Dorsolateral prefrontal cortex (tissue), 122 donors: ENCODE measurements at places on chromosomes 4 and X.

- DNase-seq, result no peak
Measured at GRCh38 chr4:44319129-44319528, 129.5 kb downstream of the KCTD8 start.

- DNase-seq, result no peak
Measured at GRCh38 chr4:101306225-101306624, 41.1 kb downstream of the PPP3CA start.

GRCh38 chrX:87626996-87627395 lies 109.4 kb downstream of the KLHL4 start:
- no peak for DNase-seq

DNA sequence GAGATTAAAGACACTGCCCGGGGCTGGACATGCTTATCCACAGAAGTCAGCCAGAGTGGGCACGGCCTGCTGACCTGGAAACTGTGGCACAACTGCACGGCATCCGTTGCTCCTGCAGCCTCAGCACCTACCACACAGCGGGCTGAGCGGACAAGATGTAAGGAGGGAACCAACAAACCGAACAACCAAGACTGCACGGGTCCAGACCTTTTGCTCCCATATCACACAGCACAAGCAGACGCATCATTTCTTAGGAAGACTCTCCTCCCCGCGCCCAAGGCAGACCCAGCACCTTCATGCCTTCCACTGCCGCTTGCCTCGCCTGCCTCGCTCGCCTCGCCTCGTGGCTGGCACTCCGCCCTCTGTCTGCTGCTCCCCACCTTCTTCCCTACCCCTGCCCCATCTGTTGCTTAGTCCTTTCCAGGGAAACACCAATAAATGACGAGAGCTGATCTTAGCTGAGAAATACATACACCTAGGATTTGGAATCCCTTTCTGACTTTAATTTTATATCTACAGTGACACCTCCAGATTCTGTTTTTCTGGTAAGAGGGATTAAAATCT lies 79.0 kb downstream of the AFAP1 start:
- DNase-seq, result no peak

GRCh38 chr4:113331811-113332210 lies 282.4 kb downstream of the ANK2 start:
- DNase-seq, result no peak

GRCh38 chrX:18998653-18999052 lies 14.7 kb upstream of the PHKA2 start:
- DNase-seq, result no peak

- DNase-seq, result peak; percentile 60
Measured at GRCh38 chr4:149884046-149884445, 68.4 kb upstream of the IQCM start.

DNA sequence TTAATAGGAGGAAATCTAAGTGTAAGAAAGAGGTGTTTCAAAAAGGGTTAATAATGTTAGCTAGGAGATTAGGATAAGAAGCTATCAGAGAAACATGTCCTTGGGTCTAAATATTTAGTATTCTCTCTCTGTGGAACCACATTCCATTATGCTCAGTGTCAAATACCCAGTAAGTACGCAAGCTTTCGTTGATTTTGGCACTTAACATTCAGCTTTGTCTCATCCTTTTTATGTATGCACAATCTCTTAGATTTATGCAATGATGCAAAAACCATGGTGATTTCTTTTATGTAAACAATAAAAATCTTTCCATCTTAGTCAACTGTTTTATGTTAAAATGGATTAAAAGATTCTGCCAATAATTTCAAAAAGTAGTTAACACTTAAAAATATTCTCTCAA lies 129.2 kb downstream of the KLHL13 start:
- DNase-seq, result no peak

- DNase-seq, result no peak
Measured at GRCh38 chr4:144174401-144175067, 34.0 kb upstream of the GYPA start.
